NCI-H460 (cell line): ENCODE measurements at places on chromosomes 4 and X.

- no peak for DNase-seq
Observed at GRCh38 chr4:143224255-143224654, 39.5 kb downstream of the USP38 start.

GRCh38 chr4:87863486-87863885 lies 30.7 kb downstream of the MEPE start:
- no peak for DNase-seq

- DNase-seq: no peak
Observed at GRCh38 chr4:24995346-24995919, 35.3 kb downstream of the LGI2 start.

GRCh38 chrX:154448484-154448883 lies 4.5 kb downstream of the FAM50A start:
- DNase-seq: no peak
